ENCODE measurements at places on chromosomes 5 and 9.
A peak's percentile ranks its signal among the peaks of the same experiment; 100 is the strongest.

GRCh38 chr9:127485995-127486394 is 34.7 kb downstream of the LRSAM1 start:
- DNase-seq = no peak

DNA sequence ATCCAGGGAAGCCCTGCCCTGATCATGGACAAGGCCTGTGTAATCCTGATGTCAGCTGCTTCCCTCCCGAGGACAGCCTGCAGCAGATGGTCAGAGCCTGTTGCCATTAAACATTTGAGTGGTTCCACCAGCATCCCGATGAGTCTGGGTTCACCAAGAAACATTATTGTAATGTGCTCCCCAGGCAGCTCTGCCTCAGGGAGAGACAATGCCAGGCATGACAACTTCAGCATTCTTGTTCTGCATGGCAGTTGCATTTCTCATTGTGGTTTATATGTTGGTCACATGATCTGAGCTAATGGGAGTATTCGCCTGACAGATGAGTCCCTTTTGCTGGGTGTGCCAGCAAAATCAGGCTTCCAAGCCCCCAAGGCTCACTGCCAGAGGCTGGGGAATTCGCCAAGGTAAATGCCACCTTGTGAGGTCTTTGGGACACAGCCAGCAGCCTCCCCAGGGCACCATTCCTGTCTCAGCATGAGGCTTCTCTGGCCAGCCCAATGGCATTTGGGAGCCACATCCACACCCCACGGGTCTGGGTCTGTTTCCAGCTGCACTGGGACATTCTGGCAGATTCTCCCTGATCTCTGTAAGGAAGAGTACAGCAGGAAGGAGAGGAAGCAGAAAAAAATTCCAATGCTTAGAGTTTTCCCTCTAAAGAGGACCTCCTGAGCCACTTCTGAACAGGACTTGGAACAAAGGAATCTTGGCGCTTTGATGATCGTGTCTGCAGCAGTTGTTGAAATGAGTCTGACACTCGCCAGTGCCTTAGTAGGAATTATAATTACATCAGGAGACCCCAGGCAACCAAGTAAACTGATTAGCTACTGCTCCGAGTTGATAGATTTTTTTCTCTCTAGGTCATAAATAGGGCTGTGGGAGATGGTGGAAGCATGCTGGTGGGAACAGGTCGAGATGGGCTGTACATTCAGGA is 18.7 kb downstream of the KCNIP1 start:
- peak; percentile 15 for DNase-seq

DNA sequence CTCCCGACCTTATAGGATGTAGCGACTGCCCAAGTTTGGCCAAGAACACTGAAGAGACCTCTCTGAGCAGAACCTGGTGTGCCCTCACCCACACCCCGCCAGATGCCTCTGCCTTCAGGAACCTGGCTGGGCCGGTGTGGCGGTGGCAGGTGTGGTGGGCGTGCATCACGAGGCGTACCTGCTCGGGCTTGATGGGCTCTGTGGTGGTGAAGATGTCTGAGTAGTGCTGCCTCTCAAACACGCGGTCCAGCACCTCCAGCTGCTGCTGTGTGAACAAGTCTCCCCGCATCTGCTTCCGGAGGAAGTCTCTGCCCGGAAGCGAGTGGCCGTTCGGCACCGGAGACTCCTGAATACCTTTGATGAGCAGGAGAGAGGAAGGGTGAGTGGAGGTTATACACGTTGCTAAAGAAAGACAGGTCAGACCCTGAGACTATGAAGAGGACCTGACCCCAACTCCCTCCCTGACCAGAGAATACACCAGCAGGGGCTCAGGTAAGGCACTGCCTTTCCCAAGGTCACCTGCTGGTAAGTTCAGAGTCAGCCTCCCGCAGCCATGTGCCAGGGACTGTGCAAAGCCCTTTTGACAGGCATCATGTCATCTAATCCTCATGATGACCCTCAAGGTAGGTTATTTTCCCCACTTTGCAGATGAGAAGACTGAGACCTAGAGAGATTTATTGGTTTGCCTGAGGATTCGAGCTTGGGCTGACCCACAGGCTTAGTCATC is 67.5 kb downstream of the PAX5 start:
- DNase-seq = peak; percentile 19

GRCh38 chr5:54944364-54944763 is 41.0 kb downstream of the ESM1 start:
- DNase-seq = peak; percentile 46

- no peak for DNase-seq
Measured at GRCh38 chr5:144368556-144368955, 197.9 kb downstream of the KCTD16 start.

GRCh38 chr5:57529864-57530263 is 47.3 kb upstream of the ACTBL2 start:
- no peak for DNase-seq

DNA sequence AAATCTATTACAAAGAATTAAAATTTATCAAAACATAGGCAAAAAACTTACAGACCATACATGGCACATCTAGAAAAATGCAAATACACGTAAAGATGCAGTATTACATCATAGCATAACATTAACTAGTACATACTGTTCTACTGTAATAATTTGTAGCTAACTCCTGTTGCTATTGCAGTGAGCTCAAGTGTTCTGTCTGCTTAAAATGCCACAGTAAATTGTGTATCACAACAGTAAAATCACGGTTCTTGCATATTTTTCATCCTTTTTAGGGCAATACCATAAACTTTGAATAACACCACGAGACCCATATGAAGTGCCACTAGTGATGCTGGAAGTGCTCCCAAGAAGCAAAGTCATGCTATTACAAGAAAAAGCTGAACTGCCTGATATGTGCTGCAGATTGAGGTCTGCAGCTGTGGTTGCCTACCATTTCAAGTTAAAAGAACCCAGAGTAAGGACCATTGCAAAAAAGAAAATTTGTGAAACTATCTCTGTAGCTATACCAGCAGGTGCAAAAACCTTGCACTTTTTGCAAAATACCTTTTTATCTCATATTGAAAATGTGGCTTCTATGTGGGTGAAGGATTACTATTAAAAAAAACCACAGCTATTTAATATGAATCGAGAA is 14.2 kb downstream of the HOMER1 start:
- no peak for DNase-seq

DNA sequence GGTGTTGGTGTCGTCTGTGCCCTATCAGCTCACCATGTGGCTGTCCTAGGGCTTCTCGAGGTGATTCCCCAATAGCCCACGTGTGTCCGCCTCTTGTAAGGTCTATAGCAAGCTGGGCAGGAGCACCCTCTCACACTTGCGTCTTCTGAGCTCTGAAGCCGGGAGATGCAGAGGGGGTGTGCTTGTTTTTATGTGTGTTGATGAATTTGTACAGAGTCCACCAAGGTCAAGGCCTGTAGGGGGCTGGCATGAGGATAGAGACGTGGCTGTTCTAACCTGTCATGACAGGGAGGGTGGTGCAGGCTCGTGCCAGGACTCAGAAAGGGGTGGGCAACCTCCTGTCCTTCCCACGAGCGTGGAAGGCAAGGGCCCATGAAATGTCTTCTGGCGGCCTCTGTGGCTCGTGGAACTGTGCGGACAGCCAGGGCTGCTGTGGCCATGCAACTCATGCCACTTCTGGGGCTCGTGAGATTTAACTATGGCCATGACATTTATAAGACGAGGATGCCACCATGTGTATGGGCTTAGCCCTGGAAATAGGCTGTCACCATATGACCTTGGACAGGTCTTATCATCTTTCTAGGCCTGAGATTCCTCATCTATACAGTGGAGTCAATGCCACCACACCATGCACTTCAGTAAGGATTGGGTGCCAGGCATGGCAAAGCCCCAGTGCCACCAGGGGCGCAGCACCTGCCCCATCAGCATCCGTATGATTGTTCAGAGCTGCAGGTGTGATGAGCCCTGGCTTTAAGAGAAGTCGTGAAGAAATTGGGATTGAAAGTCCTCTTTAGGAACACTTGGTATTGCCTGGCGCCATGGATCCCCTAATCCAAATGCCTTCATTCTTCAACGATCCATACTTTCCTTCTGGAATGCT is 2.3 kb upstream of the OLFM1 start:
- DNase-seq = no peak

GRCh38 chr5:31218978-31219377 is 25.5 kb downstream of the CDH6 start:
- DNase-seq = no peak

GRCh38 chr5:143229896-143230675 is 173.4 kb downstream of the NR3C1 start:
- DNase-seq = peak; percentile 8

DNA sequence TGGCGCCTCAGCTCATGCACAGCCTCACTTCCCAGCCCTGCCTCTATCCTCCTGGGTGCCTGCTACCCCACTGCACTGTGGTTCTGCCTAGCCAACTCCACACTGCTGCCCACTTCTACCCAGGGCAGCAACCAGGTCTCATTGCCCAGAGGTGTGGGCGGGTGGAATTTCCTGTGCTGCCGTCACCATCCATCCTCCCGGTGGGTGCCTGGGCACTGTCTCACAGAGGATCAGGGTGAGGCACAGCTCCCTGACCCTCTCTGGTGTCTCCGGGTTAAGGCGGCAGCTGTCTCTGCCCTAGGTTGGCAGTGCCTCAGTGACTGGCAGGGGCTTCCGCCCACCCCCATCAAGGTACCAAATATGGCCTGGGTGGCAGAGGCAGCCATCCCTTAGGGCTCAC is 4.3 kb upstream of the MTMR12 start:
- DNase-seq = no peak

- no peak for DNase-seq
Measured at GRCh38 chr5:148856009-148856367, 29.6 kb downstream of the ADRB2 start.

- DNase-seq = no peak
Measured at GRCh38 chr9:84374013-84374412, 33.5 kb upstream of the SLC28A3 start.

DNA sequence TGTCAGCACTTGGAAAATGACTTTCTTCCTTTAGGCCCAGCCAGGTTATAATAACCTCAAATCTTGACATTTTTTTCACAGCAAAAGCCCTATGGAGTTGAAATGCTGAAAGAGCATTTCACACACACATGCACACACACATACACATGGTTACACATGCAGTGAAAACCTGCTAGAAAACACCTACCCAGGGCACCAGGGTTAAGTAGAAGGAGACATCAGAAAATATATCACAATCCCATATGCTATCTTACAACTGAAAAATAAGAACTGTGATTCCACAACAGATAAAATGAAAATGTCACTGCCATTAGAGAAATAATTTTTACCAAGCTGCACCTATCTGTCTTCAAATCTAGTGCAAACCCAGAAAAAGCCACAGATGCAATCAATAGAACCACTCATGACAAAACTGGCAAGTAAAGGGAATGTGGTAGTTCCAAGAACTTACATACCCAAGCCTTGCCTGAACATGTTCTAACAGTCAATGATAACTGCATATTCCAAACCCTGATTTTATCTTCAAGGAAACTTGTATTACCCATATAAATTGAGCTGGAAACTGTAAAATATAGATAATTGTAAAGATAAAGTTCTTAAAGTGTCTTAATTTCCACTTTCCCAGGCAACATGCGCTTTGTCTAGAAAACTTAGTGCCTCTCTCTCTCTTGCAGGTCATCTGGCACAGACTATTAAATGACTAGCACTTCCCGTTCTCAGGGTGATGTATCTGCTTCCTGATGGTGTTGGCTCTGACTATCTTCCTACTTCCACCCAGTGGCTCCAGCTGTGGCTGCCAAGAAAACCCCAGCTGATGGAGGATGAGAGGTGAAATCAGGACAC is 250.2 kb upstream of the PTGER4 start:
- peak; percentile 88 for DNase-seq

DNA sequence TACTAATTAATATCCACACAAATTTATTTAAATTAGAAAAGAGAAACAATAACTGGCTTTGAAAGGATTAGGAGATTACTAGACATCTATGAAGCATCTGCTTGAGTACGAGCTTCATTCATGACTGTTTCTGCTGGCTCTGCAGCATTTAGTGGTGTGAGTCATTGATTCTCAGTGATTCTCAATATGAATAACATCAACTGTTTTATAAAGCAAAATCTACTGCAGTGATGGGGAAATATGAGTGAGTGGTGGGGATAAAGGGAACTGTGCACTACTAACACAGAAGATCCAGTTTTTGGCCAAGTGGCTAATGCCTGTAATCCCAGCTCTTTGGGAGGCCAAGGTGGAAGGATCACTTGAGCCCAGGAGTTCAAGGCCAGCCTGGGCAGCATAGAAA is 8.4 kb downstream of the FNBP1 start:
- no peak for DNase-seq

DNA sequence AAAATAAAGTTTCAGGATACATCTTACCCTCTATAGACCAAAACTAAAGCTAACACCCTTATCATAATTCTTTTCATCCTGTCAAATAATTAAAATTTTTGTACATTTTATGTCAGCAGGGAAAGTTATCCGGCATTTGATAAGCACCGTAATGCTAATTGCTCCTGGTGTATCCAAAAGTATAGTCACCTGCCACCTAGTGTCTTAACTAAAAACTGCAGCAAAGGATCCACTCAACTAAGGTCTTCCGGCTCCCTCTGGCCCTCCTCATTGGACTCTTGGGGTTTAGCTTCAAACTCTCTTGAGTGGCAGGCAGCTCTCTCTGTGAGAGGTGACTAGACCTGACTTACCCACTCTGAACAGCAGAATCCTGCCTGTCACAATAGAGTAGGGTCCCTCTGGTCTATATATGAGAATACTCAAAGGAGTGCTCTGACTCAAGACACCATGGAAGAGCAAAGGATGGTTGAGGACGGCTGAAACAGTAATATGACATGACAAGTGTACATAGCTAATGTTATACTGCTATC is 60.4 kb upstream of the CAST start:
- DNase-seq = peak; percentile 77

DNA sequence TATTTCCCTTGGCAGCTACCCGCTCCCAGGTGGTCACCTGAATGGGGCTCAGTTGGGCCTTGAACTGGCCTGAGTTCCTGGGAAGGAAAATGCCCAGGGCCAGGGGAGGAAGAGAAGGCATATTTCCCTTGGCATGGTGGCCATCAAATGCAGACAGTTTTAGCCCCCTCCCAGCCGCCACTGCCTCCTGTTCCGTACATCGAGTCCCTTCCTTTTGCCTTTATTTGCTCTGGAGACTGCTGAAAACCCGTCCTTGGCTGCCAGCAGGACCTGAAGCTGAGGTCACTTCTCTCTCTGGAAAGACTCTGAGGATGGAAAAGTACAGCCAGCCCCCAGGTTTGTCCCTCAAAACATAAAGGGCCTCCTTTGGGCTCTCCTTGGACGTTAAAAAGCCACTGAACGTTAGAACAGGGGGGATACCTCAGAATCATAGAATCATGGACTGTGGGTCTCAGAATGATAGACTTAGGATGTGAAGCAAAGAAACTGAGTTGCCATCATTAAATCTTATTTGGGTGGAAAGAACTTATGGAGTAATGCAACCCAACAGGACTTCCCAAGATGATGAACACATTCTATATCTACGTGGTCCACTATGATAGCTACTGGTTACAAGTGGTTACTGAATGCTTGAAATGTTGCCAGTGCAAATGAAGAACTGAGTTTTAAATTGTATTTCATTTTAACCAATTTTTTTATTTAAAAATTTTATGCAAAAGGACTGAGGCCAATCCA is 7.1 kb downstream of the SPARC start:
- no peak for DNase-seq

- no peak for DNase-seq
Measured at GRCh38 chr9:76984486-76984885, 35.0 kb upstream of the FOXB2 start.

GRCh38 chr5:132729896-132730295 is 7.5 kb downstream of the KIF3A start:
- no peak for DNase-seq
